Head of caudate nucleus (tissue), 42 donors: ENCODE measurements at places on chromosomes 5 and 9.

- no peak for DNase-seq
These were observed 245.6 kb upstream of the RAI14 start for GRCh38 chr5:34410411-34411139.

DNA sequence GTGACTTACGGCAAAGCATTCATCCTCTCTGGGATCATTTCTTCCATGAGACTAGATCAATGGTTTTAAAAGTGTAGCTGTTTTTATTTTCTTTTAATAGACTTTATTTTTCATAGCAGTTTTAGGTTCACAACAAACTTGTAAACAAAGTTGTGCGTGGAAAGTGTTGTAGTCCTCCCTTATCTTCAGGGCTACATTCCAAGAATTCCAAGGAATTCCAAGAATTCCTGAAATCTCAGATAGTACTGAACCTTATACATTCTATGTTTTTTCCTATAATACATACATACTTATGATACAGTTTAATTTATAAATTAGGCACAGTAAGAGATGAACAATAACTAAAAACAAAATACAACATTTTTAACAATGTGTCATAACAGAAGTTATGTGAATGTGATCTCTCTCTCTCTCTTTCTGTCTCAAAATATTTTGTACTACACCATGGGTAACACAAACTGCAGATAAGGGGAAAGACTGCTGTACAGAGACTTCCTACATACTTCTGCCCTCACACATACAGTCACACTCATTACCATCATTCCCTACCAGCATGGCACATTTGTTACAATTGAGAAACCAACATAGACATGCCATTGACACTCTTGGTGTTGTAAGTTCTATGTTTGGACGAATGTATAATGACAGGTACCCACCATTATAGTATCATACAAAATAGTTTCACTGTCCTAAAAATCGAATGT, 1933.2 kb upstream of the WWC1 start:
- DNase-seq: no peak

DNA sequence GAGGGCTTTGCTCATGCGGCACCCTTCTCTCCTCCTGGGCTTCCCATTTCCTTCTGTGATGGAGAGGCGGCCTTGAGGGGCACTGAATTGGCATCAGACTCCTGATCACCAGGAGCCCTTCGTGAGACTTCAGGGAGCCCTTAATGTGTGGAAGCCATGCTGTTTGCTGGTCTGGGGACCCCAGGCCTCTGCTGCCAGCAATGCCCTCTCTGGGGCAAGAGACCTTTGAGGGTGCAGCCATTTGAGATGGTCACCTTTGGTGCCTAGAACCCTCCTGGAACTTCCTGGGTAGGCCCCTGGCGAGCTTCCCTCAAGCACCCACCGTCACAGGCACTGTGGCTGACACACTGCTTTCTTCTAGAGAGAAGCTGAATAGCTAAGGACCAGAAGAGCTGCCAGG, 338.7 kb upstream of the IRX4 start:
- DNase-seq: no peak

GRCh38 chr5:171624396-171624795, 161.2 kb upstream of the SMIM23 start:
- no peak for DNase-seq

GRCh38 chr5:81397176-81397575, 3.2 kb upstream of the ACOT12 start:
- DNase-seq: no peak
